ENCODE measurements at places on chromosomes 4 and X.

DNA sequence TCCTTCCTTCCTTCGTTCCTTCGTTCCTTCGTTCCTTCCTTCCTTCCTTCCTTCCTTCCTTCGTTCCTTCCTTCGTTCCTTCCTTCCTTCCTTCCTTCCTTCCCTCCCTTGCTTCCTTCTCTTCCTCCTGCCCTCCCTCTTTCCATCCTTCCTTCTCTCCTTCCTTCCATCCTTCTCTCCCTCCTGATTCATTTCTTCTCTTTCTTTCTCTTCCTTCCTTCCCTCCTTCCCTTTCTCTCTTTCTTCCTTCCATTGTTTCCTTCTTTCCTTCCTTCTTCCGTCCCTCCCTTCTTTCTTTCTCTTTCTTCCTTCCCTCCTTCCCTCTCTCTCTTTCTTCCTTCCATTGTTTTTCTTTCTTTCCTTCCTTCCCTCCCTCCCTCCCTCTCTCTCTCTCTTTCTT lies 14.5 kb downstream of the CSF2RA start:
- DNase-seq, result no peak

DNA sequence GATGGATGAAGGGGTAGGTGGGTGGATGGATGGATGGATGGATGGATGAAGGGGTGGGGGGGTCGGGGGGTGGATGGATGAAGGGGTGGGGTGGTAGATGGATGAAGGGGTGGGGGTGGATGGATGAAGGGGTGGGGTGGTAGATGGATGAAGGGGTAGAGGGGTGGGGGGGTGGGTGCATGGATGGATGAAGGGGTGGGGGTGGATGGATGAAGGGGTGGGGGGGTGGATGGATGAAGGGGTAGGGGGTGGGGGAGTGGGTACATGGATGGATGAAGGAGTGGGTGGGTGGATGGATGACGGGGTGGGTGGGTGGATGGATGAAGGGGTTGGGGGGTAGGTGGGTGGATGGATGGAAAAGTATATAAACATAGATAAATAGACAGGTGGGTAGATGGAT lies 74.2 kb downstream of the PRKX start:
- DNase-seq, result no peak

GRCh38 chr4:80187677-80188076 lies 9.6 kb upstream of the PRDM8 start:
- no peak for DNase-seq

GRCh38 chr4:174550541-174550940 lies 28.3 kb upstream of the HPGD start:
- no peak for DNase-seq

- no peak for DNase-seq
These were observed 132.6 kb downstream of the UCHL1 start for GRCh38 chr4:41389356-41389755.

- no peak for DNase-seq
These were observed 56.0 kb downstream of the PDLIM5 start for GRCh38 chr4:94507708-94508107.

Data from CD4-positive, alpha-beta T cell treated with Interferon gamma for 1 hour (primary cell).